ENCODE measurements at places on chromosomes 13 and 19.

DNA sequence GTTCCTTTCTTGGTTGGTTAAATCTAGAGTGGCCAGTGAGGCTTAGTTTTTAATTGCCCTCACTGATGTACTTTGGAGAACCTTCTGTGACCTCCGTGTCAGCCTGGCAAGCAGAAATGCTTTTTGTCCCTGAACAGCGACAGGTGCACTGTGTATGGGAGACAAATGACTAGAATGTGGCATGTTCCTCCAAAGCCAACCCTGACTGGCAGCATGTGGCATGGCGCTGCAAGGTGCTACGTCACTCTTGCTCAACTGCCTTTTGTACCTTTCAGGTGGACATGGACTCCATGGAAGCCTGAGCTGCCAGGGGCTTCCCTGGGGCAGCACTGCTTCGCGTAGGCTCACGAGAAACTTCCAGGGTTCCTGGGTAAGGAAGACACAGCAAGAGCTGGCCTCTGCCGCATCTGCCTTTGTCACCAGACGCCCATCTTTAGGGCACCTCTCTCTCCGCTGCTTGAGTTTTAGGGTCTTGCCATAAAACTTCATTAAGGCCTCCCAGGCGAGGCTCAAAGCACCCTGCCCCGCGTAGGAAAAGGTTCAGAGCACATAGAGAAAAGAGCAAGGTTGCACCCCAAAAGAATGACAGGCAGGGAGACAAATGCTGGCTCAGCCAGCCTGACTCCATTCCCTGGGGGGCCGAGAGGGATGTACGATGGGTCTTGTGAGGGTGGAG lies 167.1 kb upstream of the SOX1 start:
- DNase-seq, result no peak

- DNase-seq, result no peak
These were observed 890 bp upstream of the ZNF611 start for GRCh38 chr19:52735734-52736133.

DNA sequence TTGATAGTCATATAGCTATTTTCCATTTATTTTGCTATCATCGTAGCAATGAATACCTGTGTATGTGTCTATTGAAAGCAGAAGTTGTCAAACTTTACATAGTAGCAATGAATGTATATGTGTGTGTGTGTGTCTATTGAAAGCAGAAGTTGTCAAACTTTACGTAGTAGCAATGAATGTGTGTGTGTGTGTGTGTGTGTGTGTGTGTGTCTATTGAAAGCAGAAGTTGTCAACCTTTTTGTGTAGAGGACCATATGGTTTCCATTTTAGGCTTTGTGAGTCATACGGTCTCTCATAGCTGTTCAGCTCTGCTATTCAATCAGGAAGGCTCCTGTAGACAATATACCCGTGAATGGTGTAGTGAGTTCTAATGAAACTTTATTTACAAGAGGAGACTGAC lies 20.8 kb downstream of the NLRP4 start:
- no peak for DNase-seq

DNA sequence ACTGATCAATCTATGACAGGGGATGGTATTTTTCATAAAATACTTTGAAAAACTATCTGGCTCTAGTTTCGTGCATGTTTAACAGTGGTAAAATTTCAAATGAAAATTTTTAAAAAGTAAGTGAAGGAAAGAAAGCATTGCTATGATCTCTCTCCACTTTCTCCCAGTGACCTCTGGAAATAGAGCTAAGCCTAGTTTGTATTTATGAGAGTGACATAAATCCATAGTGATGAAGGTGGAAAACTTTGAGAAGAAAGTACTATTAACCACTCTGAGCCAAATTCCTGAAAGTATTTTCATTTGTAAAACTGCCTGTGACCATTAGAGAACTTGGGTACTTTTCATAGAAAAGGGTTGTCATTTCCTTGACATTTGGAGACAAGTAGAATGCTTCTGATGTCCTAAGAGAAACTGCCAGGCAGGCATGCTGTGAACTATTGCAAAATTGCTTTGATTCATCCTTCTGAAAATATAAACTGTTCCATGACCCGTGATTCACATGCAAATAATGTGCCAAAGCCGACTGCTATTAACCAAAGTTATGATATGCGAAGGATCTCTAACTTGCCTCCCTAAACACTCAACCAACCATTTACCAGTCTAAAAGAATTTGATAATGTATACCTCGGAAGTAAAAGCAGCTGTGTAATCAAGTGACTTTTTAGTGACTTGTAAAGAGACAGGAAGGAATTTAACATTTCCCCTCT lies 133.2 kb downstream of the VWA8 start:
- DNase-seq, result peak; percentile 88

GRCh38 chr13:108326309-108326708 lies 56.8 kb downstream of the TNFSF13B start:
- no peak for DNase-seq

GRCh38 chr13:35765366-35765765 lies 288.9 kb upstream of the MAB21L1 start:
- no peak for DNase-seq

DNA sequence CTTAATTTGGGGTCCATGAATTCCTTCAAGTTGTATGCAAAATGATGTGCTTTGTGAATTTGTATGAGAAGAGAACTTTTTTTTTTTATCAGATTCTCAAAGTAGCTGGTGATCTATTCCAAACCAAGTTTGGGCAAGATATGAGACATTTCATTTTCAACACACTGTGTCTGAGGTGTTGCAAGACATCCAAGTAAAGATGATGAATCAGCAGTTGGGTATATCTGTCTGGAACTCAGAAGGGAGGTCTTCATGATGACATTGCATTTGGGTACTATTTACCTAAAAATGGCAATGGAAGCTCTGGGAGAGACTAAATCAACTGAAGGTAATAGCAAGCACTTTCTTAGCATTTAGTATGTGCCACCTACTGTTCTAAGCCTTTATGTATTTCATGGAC lies 2.8 kb downstream of the FAM124A start:
- DNase-seq, result no peak

DNA sequence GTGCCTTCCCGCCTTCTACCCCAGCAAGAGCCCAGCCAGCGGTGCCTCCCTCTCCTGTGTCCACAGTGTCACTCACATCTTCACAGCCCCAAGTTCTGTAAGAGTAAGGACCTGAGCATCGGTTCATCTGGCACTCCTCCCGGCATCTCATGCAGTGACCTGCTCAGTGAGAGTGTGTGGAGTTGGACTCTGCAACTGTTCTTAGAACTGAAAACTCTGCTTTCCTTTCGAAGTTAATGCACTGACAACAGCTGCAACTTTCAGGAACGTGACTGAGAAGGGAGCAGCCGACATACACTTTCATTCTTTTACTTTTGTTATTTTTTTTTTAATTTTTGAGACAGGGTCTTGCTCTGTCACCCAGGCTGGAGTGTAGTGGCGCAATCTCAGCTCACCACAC lies 41.2 kb downstream of the CEP89 start:
- no peak for DNase-seq

DNA sequence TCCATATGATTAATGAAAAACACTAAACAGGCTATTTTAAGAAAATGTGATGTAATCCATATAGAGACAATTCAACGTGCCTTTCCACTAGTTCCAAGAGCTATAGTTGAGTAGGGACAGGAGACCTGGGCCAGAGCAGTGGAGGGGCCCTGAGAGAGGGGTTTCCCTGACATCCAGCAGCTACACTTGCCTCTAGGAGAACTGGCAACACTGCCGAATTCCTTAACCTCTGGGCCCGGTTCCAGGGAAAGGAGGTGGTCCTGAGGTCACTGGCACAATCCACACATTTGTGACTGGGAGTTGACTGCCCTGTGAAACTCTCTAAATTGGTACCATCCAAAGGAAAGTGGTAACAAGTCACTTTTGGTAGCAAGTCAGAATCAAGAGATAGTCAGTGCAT lies 264.4 kb downstream of the DCLK1 start:
- no peak for DNase-seq

DNA sequence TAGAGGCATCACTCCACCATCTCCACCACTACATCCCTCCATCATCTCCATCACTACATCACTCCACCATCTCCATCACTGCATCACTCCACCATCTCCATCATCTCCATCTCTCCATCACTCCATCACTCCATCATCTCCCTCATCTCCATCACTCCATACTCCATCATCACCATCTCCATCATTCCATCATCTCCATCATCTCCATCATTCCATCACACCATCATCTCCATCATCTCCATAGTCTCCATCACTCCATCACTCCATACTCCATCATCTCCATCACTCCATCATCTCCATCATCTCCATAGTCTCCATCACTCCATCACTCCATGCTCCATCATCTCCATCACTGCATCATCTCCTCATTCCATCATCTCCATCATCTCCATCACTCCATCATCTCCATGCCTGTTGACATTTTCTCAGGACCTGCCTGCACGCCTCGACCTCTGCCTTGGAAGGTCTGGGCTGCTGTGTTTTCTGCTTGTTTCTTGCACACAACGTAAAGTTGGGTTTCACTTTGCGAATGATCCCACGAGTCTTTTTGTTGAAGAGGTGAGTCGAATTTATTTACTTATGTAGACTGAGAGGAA lies 21.2 kb upstream of the RASA3 start:
- no peak for DNase-seq

Data from fibroblast of skin of left quadriceps (primary cell).